ENCODE measurements at places on chromosomes 1 and 21.

- DNase-seq: no peak
These were observed 16.6 kb downstream of the GPATCH2 start for GRCh38 chr1:217614200-217614712.

GRCh38 chr1:187509091-187509490, 680.3 kb downstream of the PLA2G4A start:
- DNase-seq: no peak

- DNase-seq: no peak
These were observed 6.9 kb upstream of the PLA2G2D start for GRCh38 chr1:20126041-20126805.

DNA sequence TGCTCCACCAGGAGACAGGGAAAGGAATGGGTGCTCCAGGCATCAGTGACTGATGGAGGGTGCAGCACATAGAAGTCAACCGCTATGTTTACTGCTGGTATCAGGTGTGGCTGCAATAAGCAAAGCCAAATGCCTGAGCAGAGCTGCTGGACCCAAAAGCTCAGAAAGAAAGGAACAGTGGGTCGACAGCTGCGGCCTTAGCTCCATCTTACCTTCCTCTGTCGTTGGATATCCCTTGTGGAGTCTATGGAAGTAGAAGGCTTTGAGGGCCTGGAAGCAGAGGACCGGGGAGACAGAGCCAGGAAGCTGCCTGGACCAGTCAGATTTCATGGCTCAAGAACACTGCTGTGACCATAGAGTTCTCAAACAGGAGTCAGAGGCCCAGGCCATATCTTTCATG, 45.3 kb downstream of the RIMS3 start:
- no peak for DNase-seq

DNA sequence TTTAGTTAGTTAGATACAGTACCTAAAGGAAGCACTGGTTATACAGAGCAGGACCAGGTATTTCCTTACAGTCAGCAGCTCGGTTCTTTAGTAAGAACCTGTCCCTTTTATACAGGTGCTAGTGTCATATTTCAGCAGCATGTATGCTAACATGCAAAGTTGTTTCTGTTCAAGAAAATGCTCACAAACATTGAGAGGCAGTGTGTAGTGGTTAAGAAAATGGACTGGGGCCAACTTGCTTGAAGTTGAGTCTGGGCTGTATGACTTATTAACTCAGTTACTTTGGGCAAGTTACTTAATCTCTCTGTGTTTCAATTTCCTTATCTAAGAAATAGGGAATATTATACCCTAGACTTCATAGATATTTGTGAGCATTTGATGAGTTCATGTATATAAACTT, 31.1 kb downstream of the AK4 start:
- DNase-seq: no peak

DNA sequence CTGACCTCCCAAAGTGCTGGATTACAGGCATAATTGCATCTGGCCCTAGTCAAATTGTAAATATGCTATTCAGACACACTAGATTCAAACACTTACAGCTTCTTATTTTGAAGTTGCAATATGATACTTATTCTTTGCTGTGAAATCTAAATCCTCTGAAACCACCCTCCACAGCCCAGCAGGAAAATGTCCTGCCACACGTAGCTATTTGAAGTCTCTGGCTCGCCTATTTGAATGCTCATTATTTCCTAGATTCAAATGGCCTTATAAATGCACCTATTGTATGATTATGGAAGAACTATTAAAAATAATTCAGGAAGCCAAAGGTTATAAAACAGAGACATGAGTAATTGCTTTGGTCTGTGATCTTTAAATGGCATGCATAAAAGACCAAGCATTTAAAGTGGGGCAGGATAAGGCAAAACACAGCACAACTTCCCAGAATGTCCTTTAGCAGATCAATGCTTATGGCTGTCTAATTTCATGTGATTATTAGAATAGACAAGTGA, 26.6 kb upstream of the FBXO28 start:
- no peak for DNase-seq

- no peak for DNase-seq
These were observed 1526.1 kb downstream of the KCNT2 start for GRCh38 chr1:195082183-195082582.

DNA sequence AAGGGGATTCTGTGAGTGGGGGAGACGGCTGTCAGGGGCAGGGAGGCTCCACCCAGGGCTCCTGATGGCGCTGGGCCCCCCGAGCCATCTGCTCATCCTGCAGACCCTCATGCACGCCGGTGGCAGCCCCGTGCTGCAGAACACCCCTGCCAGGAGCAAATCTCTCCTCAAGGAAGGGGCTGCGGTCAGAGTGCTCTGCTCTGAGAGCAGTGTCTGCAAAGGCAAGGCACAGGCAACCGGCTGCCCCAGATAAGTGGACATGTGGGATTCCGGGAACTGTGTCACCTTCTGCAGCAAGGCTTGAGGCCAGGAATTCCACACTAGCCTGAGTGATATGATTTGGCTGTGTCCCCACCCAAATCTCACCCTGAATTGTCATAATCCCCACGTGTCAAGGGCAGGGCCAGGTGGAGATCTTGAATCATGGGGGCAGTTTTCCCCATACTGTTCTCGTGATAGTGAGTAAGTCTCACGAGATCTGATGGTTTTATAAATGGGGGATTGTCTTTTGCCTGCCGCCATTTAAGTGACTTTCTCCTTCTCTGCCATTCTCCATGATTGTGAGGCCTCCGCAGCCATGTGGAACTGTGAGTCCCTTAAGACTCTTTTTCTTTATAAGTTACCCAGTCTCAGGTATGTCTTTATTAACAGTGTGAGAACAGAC, 101.0 kb downstream of the PDE9A start:
- no peak for DNase-seq

All from activated T-helper 1 cell treated with Interleukin-2 at 50 U/mL for 16 hours (primary cell).